ENCODE measurements at places on chromosomes 1 and 21. TPM values are rescaled to one million over a fixed set of nuclear protein-coding genes. Genes with fewer than 3 reads are reported as not detected.
A peak's percentile ranks its signal among the peaks of the same experiment; 100 is the strongest.

DNA sequence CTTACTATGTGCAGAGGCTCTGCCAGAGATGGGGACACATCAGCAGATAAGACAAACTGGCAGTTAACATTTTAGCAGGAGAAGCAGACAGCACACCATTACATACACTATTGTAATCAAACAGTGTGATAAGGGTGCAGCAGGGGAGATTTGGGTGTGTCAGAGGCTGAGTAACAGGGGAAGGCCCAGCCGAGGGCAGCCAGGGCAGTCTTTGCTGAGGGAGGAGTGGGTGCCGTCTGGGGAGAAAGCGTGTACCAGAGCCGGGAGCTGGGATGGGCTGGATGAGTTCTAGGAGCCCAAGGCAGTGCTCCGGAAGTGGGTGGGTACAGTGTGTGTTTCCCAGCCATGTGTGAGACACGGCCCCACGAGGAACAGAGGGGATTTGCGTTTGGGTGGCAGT, 31.2 kb downstream of the KCNA10 start:
- DNase-seq, result peak; percentile 35

GRCh38 chr1:29625084-29625420, 388.7 kb downstream of the PTPRU start:
- DNase-seq, result no peak

DNA sequence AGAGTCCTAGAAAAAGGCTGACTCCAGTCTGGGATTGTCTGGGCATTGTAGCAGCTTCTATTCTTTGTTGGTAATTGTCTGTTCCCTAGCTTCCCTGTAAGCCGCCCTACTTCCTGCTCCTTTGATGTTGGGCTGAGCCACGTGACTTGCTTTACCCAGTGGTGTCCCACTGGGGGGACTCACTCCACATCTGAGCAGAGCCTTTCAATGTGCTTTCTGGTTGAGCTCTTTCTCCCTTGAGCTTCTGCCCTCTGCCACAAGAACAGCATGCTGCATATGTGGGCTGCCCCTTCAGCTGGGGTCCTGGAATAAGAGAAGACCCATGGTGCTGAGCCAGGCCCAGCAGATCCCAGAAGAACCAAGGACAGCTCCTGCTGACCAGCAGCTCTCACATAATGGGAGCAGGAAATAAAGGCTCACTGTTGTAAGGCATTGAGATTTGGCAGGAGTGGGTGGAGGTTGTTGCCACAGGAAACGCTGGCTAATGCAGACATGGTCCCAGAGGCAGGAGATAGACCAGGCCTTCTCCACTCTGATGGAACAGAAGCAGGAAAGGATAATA, 276.3 kb upstream of the GJB5 start:
- no peak for DNase-seq

DNA sequence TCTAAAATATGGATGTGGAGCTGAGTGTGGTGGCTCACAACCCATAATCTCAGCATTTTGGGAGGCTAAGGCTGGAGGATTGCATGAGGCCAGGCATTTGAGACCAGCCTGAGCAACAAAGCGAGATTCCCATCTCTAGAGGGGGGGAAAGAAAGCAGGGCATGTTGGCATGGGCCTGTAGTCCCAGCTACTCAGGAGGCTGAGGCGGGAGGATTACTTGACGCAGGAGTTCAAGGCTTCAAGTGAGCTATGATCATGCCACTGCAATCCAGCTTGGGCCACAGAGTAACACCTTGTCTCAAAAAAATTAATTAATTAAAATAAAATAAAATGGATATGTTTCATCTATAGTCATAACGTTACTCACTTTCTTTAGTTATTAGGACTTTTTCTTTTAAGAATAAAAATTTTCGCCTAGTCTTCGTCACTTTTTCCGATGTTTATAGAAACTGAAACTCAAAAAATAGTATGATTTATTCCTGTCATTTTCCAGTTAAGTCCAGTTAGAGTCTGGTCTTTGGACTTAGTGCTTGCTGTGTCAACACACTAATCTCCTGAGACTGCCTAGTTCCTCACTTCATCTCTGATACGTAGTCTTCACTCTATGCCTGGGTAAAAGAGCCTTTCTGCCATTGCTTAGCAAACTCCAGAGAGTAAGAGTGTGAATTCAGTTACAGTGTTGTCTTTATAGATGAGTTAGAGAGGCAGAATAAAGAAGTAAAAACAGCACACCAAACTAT, 28.0 kb downstream of the IARS2 start:
- DNase-seq, result peak; percentile 94

GRCh38 chr1:114302821-114303220, 149.2 kb upstream of the SYT6 start:
- DNase-seq, result no peak

DNA sequence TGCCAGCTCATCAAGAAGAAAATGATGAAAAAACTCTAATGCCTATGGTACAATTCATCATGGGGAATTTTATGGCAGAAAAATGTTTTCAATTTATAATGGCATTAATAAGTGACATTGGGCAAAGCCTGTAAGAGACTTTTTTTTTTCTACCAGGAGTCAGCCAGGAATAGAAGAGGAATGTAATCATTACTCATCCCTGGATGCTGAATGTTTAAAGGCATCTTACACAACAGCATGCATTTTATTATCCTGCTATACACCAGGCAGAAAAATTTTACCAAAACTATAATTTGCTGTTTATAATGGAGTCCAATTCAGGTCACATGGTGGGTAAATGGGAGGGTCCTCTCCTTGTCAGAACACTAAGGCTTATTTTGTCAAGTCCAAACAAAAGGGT, 189.9 kb upstream of the BEND5 start:
- no peak for DNase-seq

The PUM1 gene
- polyA plus RNA-seq, result 71.9 TPM

The ATP6V1G3 gene
- polyA plus RNA-seq, result not detected

The KDF1 gene
- 20.4 TPM for polyA plus RNA-seq

The PMVK gene
- 40.4 TPM for polyA plus RNA-seq

The RGS21 gene
- polyA plus RNA-seq, result 0.04 TPM
